ENCODE measurements at places on chromosomes 11 and 22.
A peak's percentile ranks its signal among the peaks of the same experiment; 100 is the strongest.

DNA sequence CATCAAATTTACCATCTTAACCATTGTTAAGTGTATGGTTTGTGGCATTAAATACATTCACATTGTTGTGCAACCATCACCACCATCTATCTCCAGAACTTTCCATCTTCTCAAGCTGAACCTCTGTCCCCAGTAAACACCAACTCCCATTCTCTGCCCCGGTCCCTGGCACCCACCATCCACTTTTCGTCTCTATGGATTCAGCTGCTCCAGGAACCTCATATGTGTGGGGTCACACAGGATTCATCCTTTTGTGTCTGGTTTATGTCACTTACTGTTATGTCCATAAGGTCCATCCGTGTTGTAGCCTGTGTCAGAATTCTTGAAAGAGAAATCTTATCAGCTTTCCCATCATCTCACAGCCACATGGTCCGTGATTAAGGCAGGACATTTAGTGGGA lies 16.3 kb downstream of the TSPAN32 start:
- DNase-seq, result no peak

DNA sequence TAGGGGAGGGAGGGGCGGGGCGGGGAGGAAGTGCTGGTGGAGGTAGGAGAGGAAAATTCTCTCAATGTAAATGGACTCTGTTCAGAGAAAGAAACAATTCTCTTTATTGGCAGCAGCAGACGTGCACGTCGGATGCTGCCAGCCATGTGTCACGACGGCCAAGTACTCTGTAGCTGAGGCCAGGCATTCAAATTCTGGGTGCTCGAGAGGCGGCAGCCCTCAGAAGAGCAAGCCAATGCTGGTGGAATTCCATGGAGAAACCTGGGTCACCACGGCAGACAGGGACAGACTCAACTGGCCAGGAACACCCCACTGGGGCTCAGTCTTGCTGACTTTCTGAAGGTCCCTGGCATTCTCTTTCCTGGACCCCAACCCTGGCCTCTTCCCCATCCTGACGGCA lies 90.8 kb downstream of the ABTB2 start:
- DNase-seq, result no peak

- DNase-seq, result no peak
Measured at GRCh38 chr22:26860301-26860700, 202.9 kb downstream of the MIAT start.

DNA sequence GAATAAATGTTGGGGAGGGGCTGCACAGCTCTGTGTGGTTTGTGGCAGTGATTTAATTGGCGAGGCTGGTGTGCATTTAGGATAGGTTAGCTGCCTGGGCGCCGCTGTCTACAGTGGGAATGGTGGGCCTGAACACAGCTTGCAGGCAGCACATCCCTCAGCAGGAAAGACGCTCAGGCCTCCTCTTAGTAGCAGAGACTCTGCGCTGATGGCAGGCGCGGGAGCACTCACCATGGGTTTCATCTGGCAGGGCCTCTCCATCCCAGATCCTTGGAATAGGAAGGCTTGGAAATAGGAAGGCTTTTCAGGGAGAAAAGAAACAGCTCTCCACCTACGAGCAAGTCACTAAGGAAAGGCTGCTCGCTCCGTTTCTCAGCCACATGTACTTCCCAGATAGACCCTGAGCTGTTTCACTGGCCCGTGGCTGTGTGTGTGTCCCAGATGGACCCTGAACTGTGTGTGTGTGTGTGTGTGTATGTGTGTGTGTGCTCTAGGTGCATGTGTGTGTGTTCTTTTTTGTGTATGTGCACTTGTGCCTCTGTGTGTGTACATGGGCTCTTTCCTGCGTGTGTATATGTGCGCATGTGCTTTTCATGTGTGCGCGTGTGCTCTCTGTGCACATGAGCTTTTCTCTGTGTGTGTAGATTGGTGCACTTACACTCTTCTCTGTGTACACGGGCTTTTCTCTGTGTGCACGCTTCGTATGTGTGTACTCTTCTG lies 144.0 kb downstream of the TBC1D22A start:
- no peak for DNase-seq

GRCh38 chr22:21615731-21616130 lies 14.1 kb downstream of the YDJC start:
- DNase-seq, result no peak

GRCh38 chr11:84524422-84525051 lies 1102.6 kb downstream of the DLG2 start:
- no peak for DNase-seq

DNA sequence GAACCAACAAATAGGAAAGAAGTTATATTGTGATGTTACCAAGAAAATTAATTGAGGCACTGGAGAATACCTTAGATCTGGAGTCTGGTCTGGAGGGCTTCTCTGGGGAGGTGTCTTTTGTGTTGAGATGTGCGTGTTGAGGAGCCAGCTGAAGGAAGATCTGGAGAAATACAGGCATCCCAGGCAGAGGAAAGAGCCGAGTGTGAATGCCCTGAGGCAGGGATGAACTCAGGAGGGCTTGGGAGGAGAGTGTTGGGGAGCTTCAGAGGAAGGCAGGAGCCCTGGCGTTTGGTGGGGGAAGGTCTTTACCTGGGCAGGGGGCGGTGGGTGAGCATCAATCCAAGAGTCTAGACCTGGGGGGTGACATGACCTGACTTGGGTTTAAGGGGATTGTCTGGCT lies 13.1 kb downstream of the SYNGR1 start:
- no peak for DNase-seq

GRCh38 chr22:29824677-29825076 lies 13.4 kb downstream of the ASCC2 start:
- no peak for DNase-seq

GRCh38 chr11:92917927-92918326 lies 51.5 kb upstream of the MTNR1B start:
- no peak for DNase-seq

- DNase-seq, result peak; percentile 34
Measured at GRCh38 chr11:79174045-79175008, 266.5 kb downstream of the TENM4 start.

DNA sequence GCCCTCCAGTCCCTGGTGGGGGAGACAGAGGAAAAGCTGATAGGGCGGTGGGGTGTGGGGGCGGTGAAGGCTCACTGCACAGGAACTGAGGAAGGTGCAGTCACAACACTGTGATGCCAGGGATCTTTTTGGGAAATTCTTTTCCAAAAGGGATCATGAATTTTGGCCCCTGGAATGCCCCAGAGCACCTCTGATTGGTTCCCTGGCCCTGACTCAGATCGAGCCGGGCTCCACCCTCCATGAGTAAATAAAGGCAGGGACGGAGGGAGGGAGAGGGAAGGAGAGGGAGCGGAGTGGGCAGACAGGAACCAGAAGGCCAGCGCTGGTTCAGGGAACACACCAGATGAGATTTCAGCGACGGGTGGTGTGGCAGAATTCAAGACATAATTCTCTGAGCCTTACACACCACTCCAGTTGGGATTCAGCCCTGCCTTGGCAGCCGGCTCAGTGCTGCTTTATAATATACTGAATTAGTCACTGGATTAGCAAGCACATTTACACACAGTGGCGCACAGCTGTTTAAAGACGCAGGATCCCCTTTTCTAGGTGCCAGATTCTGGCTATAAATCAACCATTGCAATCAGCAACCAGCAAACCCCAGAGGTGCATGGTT lies 80.3 kb downstream of the ETS1 start:
- DNase-seq, result no peak

DNA sequence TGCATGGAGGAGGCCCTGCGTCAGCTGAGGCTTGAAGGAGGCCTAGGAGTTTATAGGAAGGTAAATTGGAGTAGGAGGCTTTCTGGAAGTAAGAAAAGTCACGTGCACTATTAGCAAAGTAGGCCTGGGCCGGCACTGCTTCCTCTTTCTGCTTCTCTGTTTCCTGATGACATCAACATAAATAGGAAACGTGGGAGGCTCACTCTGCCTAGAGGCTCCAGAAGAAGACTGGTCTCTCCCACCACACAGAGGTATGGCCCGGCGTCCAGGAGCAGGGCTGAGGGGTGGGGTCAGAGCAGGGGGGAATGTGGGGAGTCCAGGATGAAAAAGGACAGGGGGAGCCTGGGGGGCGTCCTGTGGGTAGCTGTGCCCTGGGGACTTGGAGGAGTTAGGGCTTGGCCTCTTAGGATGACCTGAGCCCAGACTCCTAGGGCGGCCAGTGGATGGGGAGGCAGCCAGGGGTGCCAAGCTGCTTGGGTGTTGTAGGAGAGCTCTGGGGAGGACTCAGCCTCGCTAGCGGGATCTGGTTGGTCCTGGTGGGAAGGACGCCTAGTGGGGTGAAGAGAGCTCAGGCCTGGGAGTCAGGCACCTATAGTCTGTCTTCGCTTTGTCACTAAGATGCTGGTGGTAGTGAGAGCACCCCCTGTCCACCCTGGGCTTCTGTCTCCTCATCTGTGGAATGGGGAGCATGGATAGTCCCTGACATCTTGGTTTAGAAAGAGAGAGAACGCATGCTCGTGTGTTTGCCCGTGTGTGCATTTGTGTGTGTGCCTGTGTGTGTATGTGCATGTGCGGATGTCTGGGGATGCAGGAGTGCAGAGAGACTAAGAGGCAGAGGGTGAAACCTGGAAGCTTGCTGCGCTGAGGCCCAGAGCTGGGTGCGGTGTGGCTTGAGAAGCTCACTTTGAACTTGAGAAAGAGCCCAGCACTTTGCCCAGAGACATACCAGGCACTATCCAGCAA lies at the start of gene CSF2RB:
Gene CSF2RB, plus strand, starts transcription at position 202 of the 963 bp plus-strand sequence. CDS start 8,580 bp downstream, outside the sequence.
- no peak for DNase-seq

- DNase-seq, result no peak
Measured at GRCh38 chr11:72668629-72669347, 5.4 kb downstream of the PDE2A start.

GRCh38 chr11:35963911-35964310 lies 20.0 kb downstream of the LDLRAD3 start:
- DNase-seq, result no peak

DNA sequence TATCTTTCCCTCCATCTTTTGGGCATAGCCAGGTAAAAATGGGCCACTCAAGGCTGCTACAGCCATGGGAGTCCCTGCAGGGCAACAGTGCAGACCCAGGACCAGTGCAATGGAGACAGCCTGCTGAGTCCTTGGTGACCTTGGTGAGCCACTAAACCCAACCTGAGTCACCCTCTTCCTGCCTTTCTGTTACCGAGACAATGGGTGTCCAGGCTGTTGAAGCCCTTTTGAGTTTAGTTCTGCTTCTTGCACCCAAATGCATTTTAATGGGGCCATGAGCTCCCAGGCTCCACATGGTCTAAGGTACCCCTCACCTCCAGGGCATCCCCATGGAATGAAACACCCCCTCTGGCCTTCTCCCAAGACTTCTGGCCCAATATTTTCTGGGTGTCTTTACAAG lies 874 bp upstream of the PLAAT4 start:
- DNase-seq, result no peak

DNA sequence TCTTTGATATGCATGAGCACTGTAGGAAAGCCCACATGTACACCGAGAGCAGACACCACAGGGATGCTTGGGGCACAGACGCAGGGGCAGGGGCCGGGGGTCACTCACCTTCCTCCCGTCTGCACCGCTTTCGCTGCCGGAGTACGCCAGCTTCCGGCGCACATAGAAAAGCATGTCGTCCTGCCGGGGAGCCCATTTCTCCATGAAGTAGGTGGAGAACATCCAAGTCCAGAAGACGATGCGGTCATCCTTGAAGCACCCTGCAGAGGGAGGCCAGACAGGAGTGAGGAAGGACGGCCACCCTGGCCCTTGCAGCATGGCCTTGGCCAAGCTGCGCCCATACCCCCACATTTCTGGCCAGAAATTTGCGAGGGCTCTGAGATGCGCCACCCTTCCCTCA lies 28.8 kb downstream of the KIAA0930 start:
- DNase-seq, result no peak

GRCh38 chr22:43925433-43926348 lies 2.1 kb downstream of the PNPLA3 start:
- no peak for DNase-seq

GRCh38 chr22:39974065-39974464 lies 13.9 kb downstream of the TMA7B start:
- DNase-seq, result no peak

DNA sequence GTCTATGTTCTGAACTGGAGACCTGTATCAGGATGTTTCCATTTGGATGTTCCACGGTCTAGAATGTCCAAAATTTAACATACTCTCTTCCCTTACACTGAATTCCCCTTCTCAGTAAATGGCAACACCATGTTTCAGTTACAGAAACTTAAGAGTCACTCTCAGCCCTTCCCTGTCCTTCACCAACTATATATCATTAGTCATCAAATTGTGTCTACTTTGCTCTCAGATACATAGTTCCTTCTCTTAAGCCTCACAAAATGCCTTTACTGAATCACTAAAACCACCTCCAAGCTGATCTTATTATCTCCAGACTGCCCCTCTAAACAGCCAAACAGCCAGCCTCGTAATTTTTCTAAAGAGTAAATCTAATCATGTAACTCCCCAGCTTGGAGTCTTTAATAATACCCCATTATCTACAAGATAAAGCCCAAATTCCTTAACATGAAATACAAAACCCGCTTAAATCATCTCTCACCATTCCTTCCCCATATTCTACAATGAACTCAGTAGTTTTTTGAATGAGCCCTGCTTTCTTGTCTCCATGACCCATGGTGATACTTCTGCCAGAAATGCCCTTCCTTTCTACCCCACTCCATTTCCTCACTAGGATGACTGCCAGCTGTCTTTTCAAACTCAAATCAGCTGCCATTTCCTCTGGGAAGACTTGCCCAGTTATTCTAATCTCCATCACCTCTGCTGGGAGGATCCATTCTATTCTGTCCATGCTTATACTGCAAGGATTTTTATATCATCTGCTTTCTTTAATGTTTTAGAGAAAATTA lies 102.7 kb upstream of the ARHGAP42 start:
- no peak for DNase-seq

DNA sequence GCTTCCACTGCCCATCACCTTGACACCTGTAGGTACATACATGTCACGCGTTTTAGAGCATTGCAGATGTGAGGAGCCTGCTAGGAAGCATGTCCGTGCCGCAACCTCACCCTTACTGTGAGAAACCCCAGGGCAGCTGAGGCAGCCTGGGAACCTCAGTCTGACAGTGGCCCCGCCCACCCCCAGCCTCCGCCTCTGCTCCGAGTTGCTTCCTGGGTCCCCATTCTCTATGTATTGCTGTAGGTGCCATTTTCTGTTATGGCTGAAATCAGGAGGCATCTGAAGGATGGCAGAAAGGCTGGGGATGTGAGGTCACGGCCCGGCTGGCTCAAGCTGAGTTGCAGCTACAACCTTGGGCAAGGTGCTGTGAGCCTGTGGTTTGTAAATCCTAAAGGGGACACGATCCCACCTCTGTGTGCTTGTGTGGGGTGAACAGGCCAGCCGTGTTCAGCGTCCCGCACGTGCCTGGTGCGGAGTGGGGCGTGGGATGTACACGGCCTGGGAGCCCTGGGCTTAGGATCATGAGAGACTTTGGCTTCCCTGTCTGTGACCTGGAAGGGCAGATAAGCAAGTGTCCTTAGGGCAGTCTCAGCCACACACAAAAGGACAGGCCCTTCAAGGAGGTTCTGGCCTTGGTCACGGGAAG lies 102.7 kb downstream of the PHF21B start:
- DNase-seq, result no peak

GRCh38 chr11:92601048-92601447 lies 368.4 kb upstream of the MTNR1B start:
- DNase-seq, result no peak

GRCh38 chr11:32831221-32831620 lies 1.5 kb downstream of the PRRG4 start:
- no peak for DNase-seq

Data from NCI-H2171 treated with DMSO at 0.1 percent for 48 hours (cell line).